ENCODE measurements at places on chromosomes 3 and 15.

DNA sequence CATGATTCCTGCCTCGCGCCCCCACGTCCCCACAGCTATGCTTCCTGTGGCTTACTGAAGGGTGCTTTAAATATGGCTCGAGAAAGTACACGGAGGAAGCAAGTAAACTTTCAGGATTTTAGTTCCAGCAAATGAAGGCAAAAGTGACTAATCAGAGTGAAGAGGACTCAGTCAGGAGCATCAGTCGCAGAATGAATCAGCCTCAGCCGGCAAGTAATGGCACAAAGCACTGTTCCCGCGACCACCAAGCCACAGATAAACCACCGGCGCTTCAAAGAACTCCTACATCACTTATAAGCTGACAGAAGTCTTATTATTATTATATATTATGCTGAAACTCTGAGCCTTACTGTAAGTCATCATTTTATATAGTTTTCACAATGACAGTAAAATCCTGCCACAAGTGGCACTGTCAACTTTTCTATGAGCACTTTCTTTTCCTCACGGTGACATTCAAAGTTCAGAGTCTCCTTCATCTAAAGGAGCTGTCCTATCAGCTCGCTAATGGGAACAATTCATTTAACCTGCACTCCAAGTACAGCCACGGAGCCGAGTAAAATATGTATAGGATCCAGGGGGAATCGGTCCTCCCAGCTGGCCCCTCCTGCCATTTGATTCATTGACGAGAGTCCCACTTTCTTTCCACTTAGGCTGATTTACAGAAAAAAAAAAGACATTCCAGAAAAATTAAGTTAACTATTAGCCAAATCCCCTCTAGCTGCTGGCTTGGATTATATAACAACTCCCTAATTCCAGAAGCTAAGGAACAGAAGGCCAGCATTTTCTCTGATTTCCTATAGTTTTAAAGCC is 217.0 kb upstream of the ICE2 start:
- H3K4me1 ChIP-seq, result peaks cover 8% of the 10 kb centered on the region
- no peak for DNase-seq
- H3K36me3 ChIP-seq, result no peaks in the 10 kb centered on the region
- no peak overlapping the region for H3K4me3 ChIP-seq

DNA sequence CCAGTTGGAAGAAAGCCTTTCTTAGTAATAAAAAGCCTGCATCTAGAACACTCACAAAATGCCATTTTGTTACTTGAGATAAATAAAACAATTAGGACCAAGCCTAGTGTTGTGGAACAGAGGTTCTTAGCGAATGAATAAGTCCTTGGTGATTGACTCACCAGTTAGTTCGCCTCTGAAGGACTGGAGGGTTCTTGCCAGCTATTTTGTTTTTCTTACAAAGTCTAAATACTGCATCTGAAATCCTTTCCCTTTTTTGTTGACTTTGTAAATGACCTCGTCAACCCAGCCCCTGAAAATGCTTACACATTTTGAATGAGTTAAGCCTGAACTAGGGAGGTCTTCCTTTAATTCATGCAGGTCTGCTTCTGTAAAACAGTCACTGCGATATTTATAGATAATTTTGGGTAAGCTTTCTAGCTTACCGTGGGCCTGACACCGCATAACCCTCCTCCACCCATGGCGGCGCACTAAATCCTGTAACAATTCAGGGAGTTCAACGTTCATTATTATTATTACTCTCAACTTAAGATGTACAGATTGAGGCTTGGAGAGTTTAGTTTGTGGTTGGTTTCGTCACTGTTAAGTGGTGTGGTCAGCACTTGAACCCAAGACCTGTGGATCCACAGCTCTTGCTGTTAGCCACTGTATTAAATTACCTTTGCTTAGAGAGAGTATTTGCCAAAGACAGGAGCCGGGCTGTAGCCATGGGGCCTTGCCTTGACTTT is 45.0 kb upstream of the SACM1L start:
- peak overlapping the region; percentile 9 for H3K4me3 ChIP-seq
- H3K36me3 ChIP-seq, result no peaks in the 10 kb centered on the region
- no peak for DNase-seq
- peak overlapping the region; percentile 77 for H3K27ac ChIP-seq

DNA sequence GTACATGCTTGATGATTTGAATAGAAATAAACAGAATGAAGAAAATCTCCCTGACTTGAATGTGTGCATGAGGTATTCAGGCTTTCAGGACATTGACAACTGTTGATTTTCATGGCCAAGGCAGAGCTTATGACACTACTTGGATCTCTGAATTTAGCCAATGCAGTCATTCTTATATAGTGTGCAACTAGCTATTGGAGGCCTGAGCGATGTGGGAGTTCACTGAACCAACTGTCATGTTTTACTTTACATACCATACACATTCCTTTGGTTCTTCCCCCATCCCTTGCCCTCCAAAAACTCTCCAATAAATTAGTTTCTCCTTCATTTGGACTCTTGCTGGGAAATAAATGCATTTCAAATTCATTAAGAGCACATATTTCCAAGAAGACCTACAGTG is 460.4 kb downstream of the RBMS3 start:
- no peaks in the 10 kb centered on the region for H3K27me3 ChIP-seq
- H3K4me1 ChIP-seq, result peaks cover 26% of the 10 kb centered on the region
- no peak for DNase-seq
- H3K27ac ChIP-seq, result no peak overlapping the region
- no peak overlapping the region for H3K4me3 ChIP-seq

DNA sequence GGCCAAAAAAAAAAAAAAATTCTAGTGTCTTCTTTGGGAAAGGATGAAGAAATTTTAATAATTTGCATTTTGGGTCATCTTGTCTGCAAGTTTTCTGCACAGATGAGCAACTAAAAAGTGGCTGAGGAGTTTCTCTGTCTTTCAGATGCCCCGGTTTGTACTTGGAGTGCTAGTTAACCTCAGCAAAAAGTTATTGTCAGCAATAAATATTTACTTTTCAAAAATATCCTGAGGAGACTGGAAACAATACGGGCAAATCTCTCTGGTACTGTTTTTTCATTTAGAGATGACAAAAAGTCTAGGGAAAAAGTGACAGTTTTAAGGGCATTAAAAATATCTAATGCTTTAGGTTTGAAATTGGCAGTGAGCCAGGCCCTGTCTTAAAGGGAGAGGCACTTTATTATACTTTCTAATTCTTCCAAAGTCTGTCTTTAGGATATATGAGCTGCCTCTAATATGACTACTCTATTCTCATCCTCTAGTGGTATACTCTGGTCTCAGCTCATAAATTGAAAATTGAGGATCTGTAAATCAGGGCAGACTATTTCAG is 436.0 kb upstream of the NR2F2 start:
- H3K4me3 ChIP-seq, result no peak overlapping the region
- no peaks in the 10 kb centered on the region for H3K27me3 ChIP-seq
- no peak overlapping the region for H3K27ac ChIP-seq
- DNase-seq, result no peak

- H3K36me3 ChIP-seq, result no peaks in the 10 kb centered on the region
- no peak overlapping the region for H3K4me3 ChIP-seq
- H3K4me1 ChIP-seq, result no peaks in the 10 kb centered on the region
- no peak overlapping the region for H3K27ac ChIP-seq
- DNase-seq, result no peak
Observed at GRCh38 chr3:67325231-67325630, 327.1 kb downstream of the KBTBD8 start.
